ENCODE measurements at places on chromosomes 6 and 20. TPM values are rescaled to one million over a fixed set of nuclear protein-coding genes. Genes with fewer than 3 reads are reported as not detected.

NOX3 gene
- not detected for total RNA-seq

SLC35F1 gene
- total RNA-seq, result not detected

ERVFRD-1 gene
- 0.10 TPM for total RNA-seq

WRNIP1 gene
- total RNA-seq, result 21.6 TPM

TRIM31 gene
- total RNA-seq, result 0.10 TPM

GLO1 gene
- total RNA-seq, result 45.5 TPM

PNLDC1 gene
- total RNA-seq, result 0.10 TPM

RIPPLY2 gene
- under 0.01 TPM for total RNA-seq

ZNF391 gene
- total RNA-seq, result 0.84 TPM

TRAPPC3L gene
- 2.1 TPM for total RNA-seq

PBOV1 gene
- not detected for total RNA-seq

F13A1 gene
- total RNA-seq, result 158 TPM

CYP21A2 gene
- not detected for total RNA-seq

EFCAB8 gene
- total RNA-seq, result 0.73 TPM

SAMD5 gene
- total RNA-seq, result not detected

SUMO4 gene
- 16.9 TPM for total RNA-seq

SOX4 gene
- total RNA-seq, result 16.5 TPM

CCN6 gene
- total RNA-seq, result not detected

GFRA4 gene
- total RNA-seq, result not detected

FHL5 gene
- not detected for total RNA-seq

PLN gene
- 0.10 TPM for total RNA-seq

DCDC2 gene
- 0.10 TPM for total RNA-seq

C20orf202 gene
- not detected for total RNA-seq

RGS17 gene
- total RNA-seq, result not detected

GTF2H4 gene
- 2.8 TPM for total RNA-seq

MAFB gene
- 122 TPM for total RNA-seq

Measured in mononuclear cell (primary cell).